ENCODE measurements at places on chromosomes 5 and 9.

- no peak for DNase-seq
Observed at GRCh38 chr5:94228791-94229190, 389.6 kb downstream of the KIAA0825 start.

GRCh38 chr5:69335341-69335935 is 2.8 kb upstream of the CCDC125 start:
- DNase-seq, result no peak

DNA sequence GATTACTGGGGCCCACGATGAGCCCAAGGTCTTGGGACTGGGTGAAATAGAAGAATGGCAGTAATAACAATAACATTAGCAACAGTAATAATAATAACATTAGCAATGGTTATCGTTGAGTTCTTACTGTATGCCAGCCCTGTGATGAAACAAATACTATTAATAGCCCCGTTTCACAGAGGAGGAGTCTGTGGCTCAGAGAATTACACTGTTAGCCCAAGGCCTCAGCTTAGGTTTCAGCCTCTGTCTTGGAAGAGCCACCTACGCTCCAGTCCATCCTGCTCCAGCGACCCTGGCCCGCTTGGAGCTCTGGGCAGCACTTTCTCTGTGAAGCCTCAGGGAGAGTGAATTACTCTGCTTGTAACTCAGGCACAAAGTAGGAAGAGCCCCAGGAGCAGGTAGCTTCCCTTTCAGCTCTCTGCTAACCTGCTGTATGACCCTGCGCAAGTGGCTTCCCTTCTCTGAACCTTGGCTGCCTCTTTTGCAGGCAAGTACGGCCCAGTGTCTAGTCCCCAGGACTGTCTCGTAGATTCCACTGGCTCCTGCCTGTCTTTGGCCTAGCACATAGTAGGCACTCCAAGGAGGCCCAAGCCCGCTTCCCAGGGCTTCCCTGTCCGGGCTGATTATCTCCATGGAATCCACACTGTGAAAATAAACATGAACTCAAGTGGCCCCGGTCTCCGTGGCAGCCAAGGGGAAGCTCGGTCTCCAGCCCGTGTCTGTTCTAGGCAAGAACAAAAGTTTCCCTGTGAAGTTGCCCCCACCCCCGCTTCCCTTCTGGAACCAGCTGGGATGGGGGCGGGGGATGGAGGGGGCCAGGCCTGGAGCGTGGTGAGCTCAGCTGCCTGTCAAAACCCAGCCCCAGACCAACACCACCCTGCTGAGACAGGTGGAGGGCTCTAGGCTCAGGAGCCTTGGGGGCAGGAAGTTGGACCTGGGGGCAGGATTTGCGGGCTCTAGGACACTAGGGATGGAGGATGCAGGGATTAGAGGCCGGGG is 26.2 kb upstream of the LMX1B start:
- DNase-seq, result no peak

GRCh38 chr5:77239126-77239741 is 28.8 kb downstream of the PDE8B start:
- no peak for DNase-seq

- no peak for DNase-seq
Observed at GRCh38 chr5:16864631-16865131, 71.4 kb downstream of the MYO10 start.

- no peak for DNase-seq
Observed at GRCh38 chr5:14671414-14671813, 6.9 kb downstream of the OTULIN start.

- DNase-seq, result no peak
Observed at GRCh38 chr5:36396640-36397039, 94.9 kb upstream of the RANBP3L start.

- no peak for DNase-seq
Observed at GRCh38 chr9:70556771-70557170, 142.3 kb upstream of the KLF9 start.

- DNase-seq, result no peak
Observed at GRCh38 chr5:151581347-151581746, 9.8 kb downstream of the FAT2 start.

DNA sequence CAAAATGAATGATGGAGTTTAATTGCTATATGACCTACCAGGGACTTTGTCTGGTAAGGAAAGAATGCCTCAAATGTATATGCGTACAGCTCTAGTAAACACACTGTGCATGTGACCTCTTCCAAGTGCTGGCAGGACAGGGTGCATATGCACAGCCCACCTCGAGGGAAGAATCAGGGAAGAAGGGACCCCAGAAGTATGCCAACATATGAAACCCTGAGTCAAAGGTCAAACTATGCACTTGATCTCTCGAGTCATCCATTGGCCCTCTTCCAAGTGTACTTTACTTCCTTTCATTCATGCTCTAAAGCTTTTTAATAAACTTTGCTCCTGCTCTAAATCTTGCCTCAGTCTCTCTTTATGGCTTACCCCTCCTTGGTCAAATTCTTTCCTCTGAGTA is 804.6 kb upstream of the COX7C start:
- DNase-seq, result no peak

DNA sequence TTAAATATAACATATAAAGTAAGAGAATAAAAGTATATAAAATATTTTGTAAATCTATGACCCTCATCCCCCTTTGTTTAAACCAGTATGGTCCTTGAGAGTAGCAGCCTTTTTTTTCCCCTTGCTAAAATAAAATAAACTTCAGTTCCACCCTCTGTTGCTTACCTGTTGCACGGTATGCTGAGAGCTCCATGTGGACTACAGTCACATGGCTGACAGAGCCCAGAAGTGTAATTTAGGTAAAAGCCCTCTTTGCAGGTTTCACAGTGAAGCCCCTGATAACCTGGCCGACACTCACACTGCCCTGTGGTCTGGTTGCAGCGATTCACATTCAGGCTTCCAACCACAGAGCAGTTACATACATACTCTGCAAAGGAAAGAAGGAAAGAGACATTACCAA is 55.1 kb downstream of the MEGF9 start:
- DNase-seq, result no peak
